ENCODE measurements at places on chromosomes 5 and 9.

- no peak for DNase-seq
These were observed 55.2 kb downstream of the NFIB start for GRCh38 chr9:14258660-14259239.

- no peak for DNase-seq
These were observed 89.5 kb downstream of the TLE1 start for GRCh38 chr9:81599837-81600236.

GRCh38 chr9:18857334-18857733 lies 175.7 kb downstream of the SAXO1 start:
- no peak for DNase-seq

DNA sequence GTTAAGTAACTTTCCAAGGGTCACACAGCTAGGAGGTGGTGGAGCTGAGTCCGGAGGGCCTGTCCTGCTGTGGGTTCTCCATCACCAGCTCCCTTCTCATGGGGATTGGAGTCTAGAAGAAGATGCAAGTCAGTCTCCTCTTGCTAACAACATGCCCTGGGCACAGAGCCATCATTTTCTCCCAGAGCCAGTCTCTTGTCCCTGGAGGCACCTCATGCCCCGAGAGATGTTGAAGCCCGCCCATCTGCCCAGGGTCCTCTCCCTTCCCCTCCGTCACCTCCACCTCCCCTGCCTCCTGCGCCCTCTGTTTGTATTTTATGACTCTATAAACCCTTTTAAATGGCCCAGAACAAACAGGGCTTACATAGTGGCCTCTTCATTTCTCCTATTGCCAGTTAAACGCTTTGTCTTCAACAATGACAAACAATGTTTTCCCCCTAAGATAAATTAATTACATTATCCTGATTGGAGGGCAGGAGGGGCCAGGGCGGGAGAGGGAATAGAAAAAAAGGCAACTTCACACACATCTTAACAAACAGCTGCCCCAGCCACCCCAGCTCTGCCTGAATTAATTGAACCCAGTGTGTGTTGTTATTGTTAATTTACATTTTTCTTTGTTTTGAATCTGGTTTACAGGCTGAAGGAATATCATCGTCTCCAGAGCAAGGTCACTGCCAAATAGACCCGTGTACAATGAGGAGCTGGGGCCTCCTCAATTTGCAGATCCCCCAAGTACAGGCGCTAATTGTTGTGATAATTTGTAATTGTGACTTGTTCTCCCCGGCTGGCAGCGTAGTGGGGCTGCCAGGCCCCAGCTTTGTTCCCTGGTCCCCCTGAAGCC lies 55.8 kb downstream of the ASS1 start:
- no peak for DNase-seq

GRCh38 chr5:160312134-160312959 lies at the start of gene CCNJL:
CCNJL (minus strand) TSS chr5:160312564; CDS start chr5:160311923, 641 bp downstream.
- peak; percentile 90 for DNase-seq

DNA sequence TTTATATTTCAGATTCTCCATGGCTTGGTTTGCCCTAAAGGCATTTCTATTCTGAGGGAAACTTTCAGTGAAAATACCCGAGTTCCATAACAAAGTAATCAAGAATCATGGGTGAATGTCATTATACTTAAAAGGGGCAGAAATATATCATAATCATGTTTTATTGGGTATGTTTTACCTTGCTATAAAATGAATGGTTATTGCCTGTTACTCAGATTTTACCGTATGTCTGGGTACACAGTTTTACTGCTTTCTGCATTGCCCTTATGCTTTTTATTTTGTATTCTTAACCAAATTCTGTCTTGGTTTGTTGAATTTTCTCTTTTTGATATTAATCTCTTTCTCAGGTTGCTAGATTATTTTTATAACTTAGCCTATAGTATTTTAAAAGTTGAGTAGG lies 2.5 kb downstream of the GPR151 start:
- DNase-seq, result no peak

DNA sequence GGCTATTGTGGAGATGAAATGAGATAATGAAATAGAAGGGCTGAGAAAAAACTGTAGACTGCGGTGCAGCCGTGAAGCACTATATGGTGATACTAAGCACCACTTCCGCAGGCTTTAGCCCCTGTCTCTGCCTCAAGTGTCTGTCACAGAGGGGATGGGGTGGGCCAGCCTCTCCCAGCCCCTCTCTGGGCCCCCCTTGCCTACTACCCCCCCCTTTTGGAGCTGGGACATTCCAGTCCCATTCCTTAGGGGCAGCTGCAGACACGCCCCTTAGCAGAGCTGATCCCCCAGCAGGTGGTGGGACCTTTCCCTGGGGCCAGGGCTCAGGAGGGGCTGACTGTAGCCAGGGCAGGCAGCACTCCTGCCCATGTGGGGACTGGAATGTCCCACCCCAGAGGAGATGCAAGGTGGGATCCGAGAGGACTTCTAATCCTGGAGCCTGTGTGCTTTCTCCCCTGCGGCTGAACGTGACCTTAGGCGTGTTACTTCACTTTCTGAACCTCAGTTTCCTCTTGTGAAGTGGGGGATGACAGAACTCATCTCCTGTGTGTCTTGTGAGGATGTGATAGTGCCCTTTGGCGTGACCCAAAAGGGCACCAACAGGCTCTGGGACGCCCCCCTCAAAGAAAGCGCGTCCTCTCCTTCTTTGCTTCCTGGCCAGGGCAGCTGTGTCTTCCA lies 1.9 kb downstream of the N4BP3 start:
- no peak for DNase-seq

GRCh38 chr5:140023611-140024191 lies 19.4 kb downstream of the NRG2 start:
- DNase-seq, result no peak

DNA sequence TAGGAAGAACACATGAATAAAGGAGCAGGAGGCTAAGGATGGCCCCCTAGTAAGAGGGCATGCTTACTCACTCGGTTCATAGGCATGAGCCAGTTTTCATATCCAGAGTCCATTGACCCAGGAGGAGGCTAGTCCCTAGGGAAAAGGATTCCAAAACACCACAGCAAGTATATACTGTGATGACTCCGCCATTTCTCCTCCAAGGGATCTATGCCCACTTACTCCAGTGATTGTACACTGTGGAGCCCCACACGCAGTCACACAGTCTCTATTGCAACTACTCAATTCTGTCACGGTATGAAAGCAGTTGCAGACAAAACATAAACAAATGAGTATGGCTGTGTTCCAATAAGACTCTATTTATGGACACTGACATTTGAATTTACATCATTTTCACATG lies 117.7 kb upstream of the ALDH1B1 start:
- DNase-seq, result peak; percentile 42

DNA sequence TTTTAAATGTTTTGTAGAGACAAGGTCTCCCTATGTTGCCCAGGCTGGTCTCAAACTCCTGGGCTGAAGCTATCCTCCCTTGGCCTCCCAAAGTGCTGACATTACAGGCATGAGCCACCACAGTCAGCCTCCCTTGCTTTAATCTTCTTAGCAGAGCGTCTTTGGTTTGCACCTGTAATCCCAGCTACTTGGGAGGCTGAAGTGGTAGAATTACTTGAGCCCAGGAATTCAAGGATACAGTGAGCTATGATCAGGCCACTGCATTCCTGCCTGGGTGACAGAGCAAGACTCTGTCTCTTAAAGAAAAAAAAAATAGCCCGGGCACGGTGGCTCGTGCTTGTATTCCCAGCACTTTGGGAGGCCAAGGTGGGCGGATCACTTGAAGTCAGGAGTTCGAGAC lies 27.8 kb downstream of the UBE2D2 start:
- DNase-seq, result no peak

DNA sequence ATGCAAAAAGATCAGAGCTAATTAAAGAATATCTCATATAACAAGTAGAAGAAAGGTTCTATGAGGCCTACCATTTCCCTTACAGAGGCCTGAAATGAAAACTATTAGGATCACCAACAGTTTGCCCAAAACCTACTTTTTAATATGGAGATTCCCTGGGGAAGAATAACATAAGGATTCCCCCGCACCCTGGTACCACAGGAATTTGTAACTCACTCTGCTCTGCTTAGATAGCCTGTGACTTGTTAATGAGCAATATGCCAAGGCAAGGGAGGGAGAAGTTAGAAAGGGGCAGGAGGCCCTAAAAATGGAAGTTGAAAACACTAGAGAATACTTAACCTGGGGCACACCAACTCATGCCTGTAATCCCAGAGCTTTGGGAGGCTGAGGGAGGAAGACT lies 107.0 kb downstream of the CDH6 start:
- no peak for DNase-seq

DNA sequence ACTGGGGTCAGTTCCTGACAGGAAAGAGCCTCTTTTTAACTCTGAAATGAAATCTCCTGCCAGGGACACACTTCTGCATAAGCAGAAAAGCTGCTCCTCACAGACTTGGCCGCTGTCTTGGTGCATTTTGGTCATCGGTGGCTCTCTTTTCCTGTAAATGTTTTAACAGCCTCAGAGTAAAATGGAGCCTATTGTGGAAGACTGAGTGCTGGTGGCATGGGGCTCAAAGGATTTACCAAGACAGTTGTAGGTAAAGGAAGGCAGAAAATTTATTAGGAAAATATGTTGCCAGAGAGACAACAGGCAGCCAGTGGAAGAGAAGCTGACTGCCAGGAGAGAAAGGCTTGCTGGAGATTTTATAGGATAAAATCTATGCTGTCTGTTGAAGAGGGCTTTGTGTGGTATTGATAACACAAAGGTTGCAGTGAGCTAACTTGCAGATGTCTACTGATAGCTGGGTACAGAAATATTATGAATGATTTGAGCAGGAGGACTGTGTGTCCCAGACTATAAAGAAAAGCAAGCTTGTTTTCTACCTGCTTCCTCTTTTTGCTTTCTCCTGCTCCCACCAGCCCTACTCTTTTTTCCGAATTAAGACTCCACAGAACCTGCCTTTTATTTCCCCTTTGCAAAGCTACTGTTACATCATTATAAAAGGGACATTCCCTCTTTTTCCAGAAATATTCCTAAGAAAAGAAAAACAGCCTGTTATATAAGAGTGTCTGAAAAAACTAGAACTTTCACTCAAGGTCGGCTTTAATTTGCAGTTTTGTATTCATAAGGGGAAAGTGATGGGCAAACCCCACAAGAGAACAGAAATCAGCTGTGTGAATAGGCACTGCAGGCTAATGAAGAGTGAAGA lies 27.9 kb upstream of the IFNA14 start:
- DNase-seq, result no peak

- no peak for DNase-seq
These were observed 20.7 kb downstream of the CDC37L1 start for GRCh38 chr9:4700091-4700490.

DNA sequence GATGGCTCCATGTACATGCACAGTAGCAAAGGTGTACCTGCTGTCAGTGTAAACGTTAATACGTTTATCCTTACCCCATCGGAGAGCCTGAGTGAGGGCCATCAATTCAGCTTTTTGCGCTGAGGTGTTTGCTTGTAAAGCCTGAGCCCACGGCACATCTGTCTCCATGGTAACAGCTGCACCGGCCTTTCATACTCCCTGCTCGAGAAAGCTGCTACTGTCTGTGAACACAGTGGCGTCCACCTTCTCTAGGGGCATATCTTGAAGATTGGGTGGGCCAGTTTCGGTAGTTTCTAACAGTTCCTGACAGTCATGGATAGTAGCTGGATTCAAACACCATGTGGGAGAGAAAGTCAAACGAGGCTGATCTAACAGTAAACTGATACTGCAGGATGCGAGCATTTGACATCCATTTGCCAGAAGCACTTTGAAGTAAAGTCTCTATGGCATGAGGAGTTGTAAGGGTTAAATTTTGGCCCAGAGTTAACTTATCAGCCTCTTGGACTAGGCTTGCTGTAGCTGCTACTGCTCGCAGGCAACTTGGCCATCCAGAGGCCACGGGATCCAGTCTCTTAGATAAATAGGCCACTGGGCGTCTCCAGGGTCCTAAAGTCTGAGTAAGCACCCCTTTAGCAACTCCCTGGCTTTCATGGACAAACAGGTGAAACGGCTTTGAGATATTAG lies 21.0 kb upstream of the RHOBTB3 start:
- DNase-seq, result no peak

DNA sequence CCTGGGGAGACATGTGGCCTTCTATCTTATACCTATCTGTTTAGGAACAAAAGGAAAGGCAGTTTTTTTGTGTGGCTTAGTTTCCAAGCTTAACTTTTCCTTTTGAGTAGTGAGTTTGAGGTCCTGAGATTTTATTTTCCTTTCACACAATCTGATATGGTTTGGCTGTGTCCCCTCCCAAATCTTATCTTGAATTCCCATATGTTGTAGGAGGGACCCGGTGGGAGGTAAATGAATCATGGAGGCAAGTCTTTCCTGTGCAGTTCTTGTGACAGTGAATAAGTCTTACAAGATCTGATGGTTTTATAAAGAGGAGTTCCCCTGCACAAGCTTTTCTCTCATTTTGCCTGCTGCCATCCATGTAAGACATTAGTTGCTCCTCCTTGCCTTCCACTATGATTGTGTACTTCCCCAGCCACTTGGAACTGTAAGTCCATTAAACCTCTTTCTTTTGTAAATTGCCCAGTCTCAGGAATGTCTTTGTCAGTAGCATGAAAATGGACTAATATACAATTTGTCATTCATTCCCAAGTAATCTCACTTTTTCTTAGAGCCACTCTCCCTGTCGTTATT lies 4.7 kb upstream of the CLTB start:
- DNase-seq, result no peak

GRCh38 chr5:179588166-179588565 lies 35.3 kb downstream of the HNRNPH1 start:
- DNase-seq, result no peak

DNA sequence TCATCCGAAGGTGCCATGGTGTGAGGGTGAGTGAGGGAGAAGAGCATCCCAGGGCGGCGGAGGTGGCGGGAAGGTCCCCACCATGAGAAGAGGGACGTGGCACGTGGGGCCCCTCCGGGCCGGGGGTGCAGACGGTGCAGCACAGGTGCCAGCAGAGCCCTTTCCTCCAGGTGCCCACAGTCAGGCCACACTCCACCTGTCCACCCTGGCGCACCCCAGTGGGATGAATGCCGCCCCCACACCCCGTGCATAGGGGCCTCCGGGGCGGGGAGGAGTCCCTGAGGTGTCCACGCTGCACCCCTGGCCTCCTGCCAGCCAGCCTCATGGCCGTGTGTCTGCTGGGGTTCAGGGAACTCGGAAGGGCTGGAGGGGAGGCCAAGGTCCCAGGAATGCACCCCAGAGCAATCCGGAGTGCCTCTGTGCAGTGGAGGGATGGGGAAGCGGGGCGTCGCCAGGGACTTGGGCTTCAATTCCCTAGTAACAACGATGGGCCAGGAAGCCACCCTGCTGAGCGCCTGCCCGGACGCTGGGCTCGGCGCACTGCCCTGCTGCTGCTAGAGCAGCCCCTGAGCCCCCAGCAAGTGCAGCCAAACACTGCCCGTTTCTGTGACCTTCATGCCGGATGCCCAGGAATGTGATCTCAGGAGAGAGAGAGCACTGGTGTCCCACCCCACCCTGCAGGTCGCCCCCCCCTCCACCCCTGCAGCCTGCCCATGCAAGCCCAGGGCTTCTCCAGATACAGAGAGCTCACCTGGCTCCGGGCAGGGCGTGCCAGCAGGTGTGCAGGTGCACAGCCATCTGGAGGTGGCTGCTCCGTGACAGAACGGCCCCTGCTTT lies 8.8 kb upstream of the NACC2 start:
- DNase-seq, result no peak

- DNase-seq, result no peak
These were observed 1000.5 kb downstream of the PTPRD start for GRCh38 chr9:9612270-9612669.
